ENCODE measurements at places on chromosomes 2 and 18.

DNA sequence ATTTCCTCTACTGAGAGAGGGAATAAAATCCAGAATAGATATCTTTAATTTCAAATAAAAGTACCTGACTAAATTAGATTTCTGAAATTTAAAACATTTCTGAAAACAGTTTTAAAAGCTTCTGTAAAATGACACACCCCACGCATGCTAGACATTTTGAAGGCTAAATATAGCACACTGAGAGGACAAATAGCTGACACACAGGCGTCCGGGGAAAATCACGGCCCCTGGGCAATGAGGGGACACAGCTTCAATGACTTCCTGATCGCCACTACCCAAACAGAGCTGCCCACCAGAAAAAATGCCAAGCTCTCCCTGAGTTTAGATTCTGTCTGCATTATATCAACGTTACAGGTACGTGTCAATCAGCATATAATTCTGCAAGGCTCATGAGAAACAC, 10.9 kb downstream of the TBC1D8 start:
- no peak for DNase-seq

DNA sequence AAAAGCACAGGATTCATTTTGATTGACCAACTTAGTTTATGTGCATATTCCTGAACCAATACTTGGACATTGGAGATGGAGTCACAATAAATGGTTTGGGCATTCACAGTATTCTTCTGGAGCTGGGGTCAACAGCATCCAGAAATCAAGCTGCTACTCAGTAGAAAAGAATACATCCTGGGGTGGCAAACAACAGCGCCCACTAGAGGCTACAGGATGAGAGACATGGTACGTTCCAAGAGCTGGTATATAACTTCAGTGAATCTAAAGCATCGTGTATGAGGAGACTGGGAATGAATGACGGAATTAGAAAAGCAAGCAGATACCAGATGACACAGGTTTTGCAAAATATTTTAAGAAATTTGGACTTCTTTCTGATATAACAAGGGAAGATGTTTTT, 142.9 kb upstream of the FIGN start:
- DNase-seq = peak; percentile 18

GRCh38 chr2:66852953-66853352, 418.0 kb downstream of the MEIS1 start:
- no peak for DNase-seq

GRCh38 chr2:50591642-50592041, 440.3 kb downstream of the NRXN1 start:
- DNase-seq = no peak

- no peak for DNase-seq
Observed at GRCh38 chr2:173955004-173955403, 10.2 kb downstream of the SP3 start.

- DNase-seq = no peak
Observed at GRCh38 chr2:218471982-218472381, 53.1 kb downstream of the VIL1 start.

DNA sequence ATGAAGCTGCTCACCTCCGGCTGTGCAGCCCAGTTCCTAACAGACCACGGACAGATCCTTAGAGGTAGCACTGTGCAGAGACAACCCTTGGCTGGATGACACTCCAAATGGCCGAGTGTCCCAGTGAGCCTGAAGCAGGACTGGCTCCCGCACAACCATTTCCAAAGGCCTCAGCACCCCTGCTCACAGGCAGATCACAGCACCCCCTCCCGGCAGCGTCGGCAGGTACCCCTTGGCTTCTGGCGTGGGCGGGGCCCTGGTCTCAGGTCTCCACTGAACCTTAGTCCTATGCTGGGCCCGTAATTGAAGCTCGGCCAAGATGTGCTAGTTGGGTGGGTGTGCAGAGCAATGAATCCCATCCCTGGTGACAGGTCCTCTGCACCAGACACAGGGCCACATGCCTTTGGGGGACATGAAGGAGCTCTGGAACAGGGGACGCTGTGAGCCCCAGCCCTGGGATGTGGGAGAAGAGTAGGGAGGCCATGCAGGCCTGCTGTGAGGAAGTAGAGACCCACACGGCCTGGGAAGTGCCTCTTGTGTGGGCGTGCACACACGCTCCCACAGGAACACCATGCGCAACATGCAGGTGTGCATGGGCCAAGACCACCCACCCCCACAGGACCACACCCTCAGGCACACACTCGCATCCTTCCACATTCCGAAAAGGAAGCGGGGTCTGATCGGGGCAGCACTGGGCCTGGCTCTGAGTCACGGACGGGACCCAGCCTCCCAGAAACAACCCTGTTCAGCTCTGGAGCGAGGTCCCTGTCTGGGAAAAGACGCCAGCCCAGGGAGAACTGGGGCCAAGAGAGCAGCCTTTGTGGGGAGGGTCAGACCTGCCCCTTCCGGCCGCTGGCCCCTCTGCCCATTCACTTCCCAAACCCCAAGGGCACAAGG, 2.8 kb downstream of the DUSP2 start:
- no peak for DNase-seq
